ENCODE measurements at places on chromosomes 5 and 9. TPM values are rescaled to one million over a fixed set of nuclear protein-coding genes. Genes with fewer than 3 reads are reported as not detected.

GRXCR2 gene
- not detected for total RNA-seq

CCL19 gene
- not detected for total RNA-seq

WDR55 gene
- 46.2 TPM for total RNA-seq

SMIM3 gene
- total RNA-seq: not detected

TMEM232 gene
- total RNA-seq: 6.1 TPM

SERINC5 gene
- 11.4 TPM for total RNA-seq

ST8SIA4 gene
- 42.6 TPM for total RNA-seq

SLC46A2 gene
- not detected for total RNA-seq

SLC25A2 gene
- 3.6 TPM for total RNA-seq

LRRC26 gene
- not detected for total RNA-seq

DNA sequence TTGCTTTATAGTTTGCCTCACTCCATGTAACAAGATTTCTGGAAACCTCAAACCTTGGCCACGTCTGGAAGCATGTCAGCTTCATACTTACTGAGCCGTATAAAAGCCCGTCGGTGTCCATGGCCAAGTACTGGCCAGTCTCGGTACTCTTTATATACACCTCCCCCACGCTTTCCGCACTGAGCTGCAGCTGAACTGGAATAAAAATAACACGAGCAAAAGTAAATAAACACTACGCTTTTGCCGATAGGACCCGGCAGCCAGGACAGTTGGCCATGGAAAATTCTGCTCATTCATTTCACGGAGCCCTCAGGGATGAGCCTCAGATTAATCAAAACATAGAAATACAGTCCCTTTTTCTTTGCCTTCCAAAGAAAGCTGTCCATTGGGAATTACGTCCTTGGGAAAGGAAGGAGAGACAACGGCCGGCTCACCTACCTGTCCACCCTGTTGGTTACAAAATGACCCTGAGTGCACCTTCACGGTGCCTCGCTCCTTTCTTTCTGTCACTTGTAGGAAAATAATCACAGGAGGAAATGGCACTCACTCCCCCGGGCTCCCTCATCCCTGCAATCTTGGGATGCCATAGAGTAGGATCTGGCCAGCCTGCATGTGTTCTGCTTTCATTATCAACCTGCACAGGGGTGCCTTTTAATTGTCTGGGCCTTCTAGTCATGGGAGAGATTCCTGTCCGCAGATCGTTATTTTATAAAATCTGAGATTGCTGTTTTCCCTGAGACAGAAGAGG is 85.1 kb downstream of the FGF1 start:
- no peaks in the 10 kb centered on the region for H3K4me1 ChIP-seq
- H3K27ac ChIP-seq: no peak overlapping the region
- H3K27me3 ChIP-seq: no peaks in the 10 kb centered on the region
- DNase-seq: no peak
- H3K4me3 ChIP-seq: no peak overlapping the region

DNA sequence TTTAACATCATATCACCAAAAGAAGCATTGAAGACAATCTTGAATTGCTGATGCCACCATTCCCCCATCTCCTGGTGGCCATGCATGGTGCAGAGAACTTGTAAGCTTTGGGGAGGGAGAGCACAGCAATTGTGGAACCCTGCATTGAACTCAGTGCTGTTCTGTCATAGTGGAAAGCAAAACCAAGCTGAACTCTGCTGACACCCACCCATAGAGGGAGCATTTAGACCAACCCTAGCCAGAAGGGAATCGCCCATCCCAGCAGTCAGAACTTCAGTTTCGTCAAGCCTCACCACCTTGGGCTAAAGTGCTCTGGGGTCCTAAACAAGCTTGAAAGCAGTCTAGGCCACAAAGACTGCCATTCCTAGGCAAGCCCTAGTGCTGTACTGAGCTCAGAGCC is 37.4 kb upstream of the RUSC2 start:
- no peaks in the 10 kb centered on the region for H3K36me3 ChIP-seq
- H3K4me1 ChIP-seq: no peaks in the 10 kb centered on the region
- H3K4me3 ChIP-seq: no peak overlapping the region
- no peak for DNase-seq
- peaks cover 7% of the 10 kb centered on the region for H3K27me3 ChIP-seq

DNA sequence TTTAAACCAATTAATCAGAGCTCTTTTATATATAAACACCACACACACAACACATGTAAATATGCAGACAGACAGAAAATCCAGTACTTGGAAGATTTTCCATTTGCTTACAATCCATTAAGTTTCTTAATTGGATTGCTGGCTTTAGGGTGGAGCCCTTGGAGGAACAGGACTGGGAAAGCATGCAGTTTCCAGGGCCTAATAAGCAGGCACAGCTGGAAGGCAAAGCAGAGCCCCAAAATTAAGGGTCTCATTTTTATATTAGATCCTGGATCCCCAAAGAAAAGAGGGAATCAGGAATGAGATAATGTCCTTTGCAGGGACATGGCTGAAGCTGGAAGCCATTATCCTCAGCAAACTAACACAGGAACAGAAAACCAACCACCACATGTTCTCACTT is 13.1 kb upstream of the SMC2 start:
- H3K4me3 ChIP-seq: no peak overlapping the region
- H3K4me1 ChIP-seq: no peaks in the 10 kb centered on the region
- no peak for DNase-seq

DNA sequence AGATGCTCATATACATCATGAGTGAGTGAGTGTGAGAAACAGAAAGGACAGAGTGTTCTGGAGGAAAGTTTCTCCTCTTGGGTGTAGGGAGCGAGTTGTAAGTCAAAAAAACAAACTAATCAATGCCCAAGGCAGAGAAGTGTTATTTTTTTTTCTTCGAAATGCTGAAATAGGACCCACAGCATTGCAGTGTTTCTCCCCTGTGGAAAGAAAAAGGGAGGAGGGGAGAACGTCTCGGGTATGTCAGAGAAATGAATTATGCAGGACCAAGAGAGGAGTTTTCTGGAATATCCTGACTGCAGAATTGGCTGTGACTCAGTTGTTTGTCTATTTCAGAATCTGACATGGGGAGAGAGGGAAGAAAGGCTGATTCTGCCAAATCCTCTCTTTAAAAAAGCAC is 337.9 kb upstream of the RFX3 start:
- DNase-seq: no peak
- H3K27ac ChIP-seq: no peak overlapping the region
- no peaks in the 10 kb centered on the region for H3K4me1 ChIP-seq
- H3K27me3 ChIP-seq: no peaks in the 10 kb centered on the region
- H3K36me3 ChIP-seq: no peaks in the 10 kb centered on the region

DNA sequence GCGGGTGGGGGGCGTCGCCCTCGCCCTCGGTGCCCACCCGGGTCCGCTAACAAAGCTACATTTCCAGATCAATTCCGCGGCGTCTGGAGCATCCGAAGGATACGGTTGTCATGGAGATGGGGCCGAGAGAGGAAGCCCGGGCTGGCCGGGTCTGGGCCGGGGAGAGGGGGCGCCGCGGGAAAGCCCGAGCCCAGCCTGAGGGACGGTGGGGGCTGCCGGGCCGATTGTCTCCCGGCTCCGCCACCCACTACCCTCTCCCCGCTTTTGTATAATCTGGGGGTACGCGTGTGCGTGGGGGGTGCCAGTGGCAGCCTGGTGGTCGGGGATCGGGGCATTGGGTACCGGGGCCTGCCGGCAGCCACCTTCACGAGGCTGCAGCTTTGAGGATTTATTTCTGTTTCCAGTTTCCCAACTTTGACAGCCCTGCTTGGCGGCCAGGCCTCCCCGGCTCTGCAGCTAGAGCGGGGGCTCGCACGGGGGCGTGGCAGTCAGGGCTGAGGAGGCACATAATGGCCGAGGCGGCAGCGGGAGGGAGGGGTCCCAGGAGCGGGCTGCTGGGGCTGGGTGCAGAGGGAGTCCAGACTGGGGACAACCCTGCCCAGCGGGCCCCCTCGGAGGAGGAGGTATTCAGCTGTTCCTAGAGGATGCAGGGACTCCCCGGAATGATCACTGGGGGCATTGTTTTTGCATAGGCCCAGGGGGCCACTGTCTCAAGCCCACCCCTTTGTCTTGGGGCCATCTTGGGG is 626 bp downstream of the PSD2 start:
- peaks cover 14% of the 10 kb centered on the region for H3K4me1 ChIP-seq
- no peaks in the 10 kb centered on the region for H3K36me3 ChIP-seq
- H3K27ac ChIP-seq: no peak overlapping the region
- peaks cover 60% of the 10 kb centered on the region for H3K27me3 ChIP-seq
- H3K4me3 ChIP-seq: no peak overlapping the region
- DNase-seq: peak; percentile 41

DNA sequence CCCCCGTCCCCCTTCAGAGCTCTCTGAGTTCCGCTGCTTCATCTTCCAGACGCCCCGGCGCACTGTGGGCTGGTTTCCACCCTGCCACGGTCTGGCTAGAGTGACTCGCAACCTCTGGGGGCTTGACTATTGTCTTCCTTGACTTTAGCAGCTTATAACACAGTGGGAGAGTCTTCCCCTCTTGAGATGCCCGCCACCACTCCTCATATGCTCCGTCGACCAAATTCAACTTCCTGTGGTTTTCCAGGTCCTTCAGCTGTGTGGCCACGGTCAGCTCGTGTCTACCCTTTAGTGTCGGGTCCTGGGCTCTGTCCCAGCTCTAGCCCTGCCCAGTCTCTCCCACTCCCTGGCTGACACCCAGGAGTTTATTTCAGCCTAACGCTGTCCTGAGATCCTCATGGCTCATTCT is 28.2 kb upstream of the NCS1 start:
- peaks cover 22% of the 10 kb centered on the region for H3K27me3 ChIP-seq
- H3K36me3 ChIP-seq: no peaks in the 10 kb centered on the region
- no peak overlapping the region for H3K27ac ChIP-seq
- H3K4me1 ChIP-seq: peaks cover 2% of the 10 kb centered on the region
- DNase-seq: no peak

- no peaks in the 10 kb centered on the region for H3K36me3 ChIP-seq
- DNase-seq: no peak
- H3K4me3 ChIP-seq: no peak overlapping the region
- no peak overlapping the region for H3K27ac ChIP-seq
- H3K4me1 ChIP-seq: no peaks in the 10 kb centered on the region
- no peaks in the 10 kb centered on the region for H3K27me3 ChIP-seq
Measured at GRCh38 chr9:30673132-30673531, 1711.3 kb upstream of the ACO1 start.

- no peak overlapping the region for H3K27ac ChIP-seq
- H3K36me3 ChIP-seq: no peaks in the 10 kb centered on the region
- DNase-seq: no peak
- H3K27me3 ChIP-seq: no peaks in the 10 kb centered on the region
- no peak overlapping the region for H3K4me3 ChIP-seq
Measured at GRCh38 chr5:78518365-78519197, 130.0 kb downstream of the LHFPL2 start.

DNA sequence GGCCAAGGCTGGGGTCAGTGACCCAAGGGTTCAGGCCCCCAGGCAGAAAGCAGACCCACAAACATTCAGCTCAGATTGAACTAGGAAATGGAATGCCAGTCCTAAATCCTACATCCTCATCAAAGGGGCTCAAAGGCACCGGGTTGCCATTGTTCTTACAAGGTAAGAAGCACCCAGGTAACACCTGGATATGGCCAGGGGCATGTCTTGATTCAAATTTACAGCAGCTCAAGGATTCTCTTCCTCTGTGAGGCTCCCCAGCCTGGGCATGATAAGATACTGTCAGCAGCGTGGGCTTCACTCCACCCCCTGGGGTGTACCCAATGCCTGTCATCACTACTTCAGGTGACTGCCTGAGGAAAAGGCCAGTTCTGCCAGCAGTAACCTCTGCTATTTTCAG is 92.1 kb upstream of the FSTL4 start:
- H3K36me3 ChIP-seq: no peaks in the 10 kb centered on the region
- H3K27ac ChIP-seq: no peak overlapping the region
- H3K4me3 ChIP-seq: no peak overlapping the region
- H3K4me1 ChIP-seq: no peaks in the 10 kb centered on the region
- no peak for DNase-seq

DNA sequence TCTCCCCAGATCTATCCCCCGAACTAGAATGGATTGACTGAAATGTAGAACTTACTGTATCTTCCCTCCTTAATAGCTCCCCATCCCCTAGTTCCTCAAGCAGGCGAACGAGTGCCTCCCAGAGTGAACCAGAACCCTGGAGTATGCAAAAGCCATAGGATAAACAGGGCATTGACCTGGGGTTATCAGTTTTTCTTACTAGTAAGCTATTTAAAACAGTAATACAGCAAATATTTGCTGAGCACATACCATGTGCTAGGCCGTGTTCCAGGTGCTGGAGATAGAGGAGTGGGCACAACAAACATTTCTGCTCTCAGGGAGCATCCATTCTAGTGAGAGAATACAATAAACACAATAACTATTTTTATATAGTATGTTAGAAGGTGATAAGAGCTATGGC is 1.8 kb downstream of the SKP2 start:
- H3K4me3 ChIP-seq: no peak overlapping the region
- no peak overlapping the region for H3K27ac ChIP-seq
- no peaks in the 10 kb centered on the region for H3K27me3 ChIP-seq
- peaks cover 1% of the 10 kb centered on the region for H3K36me3 ChIP-seq

DNA sequence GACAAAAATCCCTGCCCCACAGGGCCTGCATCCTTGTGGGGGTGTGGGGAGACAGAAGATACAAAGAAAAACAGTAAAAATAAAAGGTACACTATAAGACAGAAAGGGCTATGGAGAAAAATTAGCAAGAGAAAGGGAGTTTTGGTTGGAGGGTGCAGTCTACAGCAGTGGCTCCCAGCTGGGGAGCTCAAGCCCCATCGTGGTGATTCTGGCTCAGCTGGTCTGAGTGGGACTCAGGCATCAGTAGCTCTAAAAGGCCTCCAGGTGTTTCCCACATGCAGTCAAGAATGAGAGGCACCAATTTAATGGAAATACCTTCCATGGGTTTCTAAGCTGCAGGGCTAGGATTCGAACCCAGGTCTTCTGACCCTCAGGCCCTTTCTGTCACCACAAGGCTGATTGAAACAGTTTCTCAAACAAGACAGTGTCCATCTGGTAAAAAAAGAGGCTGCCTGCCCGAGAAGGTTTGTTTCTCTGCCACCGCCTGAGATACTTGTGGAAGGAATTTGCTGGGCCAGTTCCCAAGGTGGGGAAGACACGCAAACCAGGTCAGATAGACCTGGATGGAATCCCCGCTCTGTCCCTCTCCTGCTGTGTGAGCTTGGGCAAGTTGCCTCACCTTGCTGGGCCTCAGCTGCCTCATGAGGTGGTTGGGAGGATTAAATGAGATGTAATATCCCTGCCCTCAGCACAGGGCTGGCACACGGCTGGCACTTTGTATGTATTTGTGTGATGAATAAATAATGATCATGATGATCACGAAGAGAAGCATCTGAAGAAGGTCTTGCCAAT is 43.1 kb downstream of the COL27A1 start:
- no peak overlapping the region for H3K27ac ChIP-seq
- H3K4me1 ChIP-seq: no peaks in the 10 kb centered on the region
- no peaks in the 10 kb centered on the region for H3K36me3 ChIP-seq
- no peak overlapping the region for H3K4me3 ChIP-seq
- no peak for DNase-seq

All from B cell (primary cell).